Motor neuron (in vitro differentiated cells): ENCODE measurements at places on chromosomes 6 and 20.
A peak's percentile ranks its signal among the peaks of the same experiment; 100 is the strongest.

- peak; percentile 74 for ATAC-seq
Observed at GRCh38 chr20:48697845-48698491, 129.8 kb downstream of the PREX1 start.

- ATAC-seq, result no peak
Observed at GRCh38 chr20:62475027-62475771, 596 bp downstream of the GATA5 start.

GRCh38 chr20:10347086-10347880 is 86.7 kb downstream of the MKKS start:
- ATAC-seq, result no peak

GRCh38 chr6:99605074-99605734 is 1.4 kb upstream of the PRDM13 start:
- no peak for ATAC-seq

DNA sequence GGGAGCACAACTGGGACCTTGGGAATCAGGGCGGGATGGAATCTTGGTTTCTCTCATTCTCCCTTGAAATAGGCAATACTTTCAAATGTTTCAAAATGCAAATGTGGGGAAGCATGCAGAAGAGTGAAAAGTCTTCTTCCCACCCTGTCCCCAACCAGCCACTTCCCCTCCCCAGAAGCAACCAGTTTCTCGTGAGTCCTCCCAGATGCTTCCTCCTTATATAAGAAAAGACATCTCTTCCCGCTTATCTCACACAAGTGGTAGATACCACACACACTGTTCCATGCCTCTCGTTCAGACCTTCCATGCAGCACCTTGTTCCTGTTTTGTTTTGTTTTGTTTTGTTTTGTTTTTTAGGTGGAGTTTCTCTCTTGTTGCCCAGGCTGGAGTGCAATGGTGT is 25.1 kb downstream of the HCK start:
- no peak for ATAC-seq
